ENCODE measurements at places on chromosomes 2 and 18.

GRCh38 chr2:9535177-9535576 lies 20.5 kb downstream of the ADAM17 start:
- DNase-seq: no peak

DNA sequence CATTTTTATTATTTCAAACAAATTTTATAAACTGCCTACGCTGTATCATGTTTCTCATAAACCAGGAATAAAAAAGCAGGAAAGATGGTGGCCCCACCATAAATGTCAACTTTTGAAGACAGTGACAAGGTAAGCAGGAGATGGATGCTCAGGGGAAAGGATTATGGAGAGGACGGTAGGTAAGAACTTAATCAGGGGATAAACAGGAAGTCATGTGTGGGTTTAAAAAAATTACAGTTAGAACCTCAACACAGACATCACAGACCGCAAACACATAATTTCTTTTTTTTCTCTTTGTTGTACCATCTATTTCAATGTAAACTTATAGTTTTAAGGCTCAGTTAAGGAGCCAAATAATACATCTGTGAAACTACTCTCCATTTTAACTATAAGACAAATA lies 575.2 kb upstream of the SLC8A1 start:
- DNase-seq: no peak

- DNase-seq: no peak
Observed at GRCh38 chr18:73826098-73826497, 321.5 kb downstream of the FBXO15 start.

DNA sequence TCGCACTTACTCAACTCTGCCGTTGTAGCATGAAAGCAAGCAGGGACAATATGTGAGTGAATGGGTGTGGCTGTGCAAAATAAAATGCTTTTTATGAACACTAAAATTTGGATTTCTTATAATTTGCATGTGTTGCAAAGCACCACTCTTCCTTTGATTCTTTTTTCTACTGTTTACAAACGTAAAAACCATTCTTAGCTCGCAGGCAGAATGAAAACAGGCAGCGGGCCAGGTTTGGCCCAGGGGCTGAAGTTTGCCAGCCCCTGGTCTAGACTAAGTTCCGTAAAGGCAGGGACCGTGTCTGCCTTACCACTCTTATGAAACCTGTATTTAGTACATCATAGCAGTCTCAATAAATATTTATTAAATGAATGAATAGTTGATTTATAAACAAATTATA lies 83.7 kb upstream of the SPATS2L start:
- DNase-seq: no peak

DNA sequence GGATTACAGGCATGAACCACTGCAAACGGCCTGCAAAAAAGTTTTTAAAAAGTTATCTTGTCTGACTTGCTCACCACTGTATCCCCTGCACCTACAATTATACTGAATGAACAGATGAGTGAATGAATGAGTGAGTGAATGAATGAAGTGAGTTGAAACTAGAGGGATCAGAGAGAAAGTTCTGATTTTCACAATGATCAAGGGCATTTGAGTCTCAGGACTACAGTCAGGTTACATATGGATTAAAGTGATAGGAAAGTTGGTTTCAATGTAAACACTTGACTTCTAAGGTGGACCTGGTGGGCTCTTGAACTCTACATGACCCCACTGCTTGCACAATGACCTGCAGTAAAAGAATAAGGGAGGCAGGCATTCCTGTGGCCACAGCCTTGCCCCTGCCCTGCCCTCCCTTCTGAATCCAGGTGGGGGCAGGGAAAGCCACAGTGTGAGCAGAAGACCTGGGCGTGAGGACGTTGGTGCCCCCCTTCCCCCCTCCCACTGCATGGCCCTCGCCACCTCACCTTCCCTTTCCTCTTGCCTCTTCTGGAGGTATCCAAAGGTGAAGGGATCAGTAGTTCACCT lies 10.7 kb downstream of the C2orf80 start:
- DNase-seq: no peak

DNA sequence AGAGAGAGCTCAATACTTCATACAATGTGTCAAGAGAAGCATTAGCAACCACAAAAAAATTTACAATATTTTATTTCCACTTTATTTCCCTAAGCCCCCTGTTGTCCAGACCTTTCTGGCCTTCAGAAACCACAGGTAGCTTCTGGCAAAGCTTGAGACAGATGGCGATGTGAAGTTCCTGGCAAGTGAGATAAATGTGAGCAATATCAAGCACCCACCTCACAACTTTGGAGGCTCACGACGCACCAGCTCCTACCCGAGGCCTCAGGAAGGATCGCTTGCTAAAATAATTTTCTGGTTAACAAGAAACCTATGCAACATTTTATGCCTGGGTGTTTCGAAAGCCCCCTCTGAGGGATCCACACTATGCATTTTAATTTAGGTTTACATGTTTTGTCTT lies 158.1 kb upstream of the CHAC2 start:
- DNase-seq: no peak

GRCh38 chr18:35174745-35175144 lies 66.1 kb upstream of the ZNF397 start:
- no peak for DNase-seq

- DNase-seq: no peak
Observed at GRCh38 chr2:217710211-217710765, 292.5 kb downstream of the TNS1 start.

GRCh38 chr2:241882091-241882625 lies 12.6 kb downstream of the RTP5 start:
- DNase-seq: no peak

GRCh38 chr2:227095346-227095745 lies 68.7 kb downstream of the COL4A4 start:
- no peak for DNase-seq

DNA sequence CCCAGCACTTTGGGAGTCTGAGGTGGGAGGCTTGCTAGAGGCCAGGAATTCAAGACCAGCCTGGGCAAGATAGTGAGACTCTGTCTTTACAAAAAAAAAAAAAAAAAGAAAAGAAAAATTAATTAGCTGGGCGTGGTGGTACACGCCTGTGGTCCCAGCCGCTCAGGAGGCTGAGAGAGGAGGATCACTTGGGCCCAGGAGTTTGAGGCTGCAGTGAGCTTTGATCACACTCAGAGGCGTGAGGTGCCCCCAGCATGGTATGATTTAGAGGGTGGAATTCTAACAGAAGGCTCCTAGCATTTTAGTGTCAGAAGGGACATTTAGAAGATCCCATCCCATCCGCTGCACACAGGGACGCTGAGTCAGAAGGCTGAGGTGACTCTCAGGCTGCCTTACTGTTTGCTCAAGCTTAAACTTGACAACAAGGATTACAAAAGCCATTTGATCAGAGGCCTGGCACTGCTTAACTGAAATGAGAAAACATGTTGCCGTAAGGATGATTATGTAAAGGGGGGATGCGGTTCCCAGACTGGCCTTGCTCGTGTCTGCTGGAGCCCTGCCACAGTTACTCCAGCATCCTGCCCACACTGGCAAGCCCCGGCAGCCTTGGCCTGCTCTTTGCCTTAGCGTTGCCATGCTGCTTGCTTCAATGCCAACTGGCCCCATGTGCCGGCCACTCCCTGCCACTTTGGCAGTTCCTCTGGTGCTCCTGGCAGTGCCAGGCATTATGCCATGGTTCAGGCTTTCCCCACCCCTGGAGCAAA lies 45.6 kb upstream of the SLC1A4 start:
- no peak for DNase-seq

DNA sequence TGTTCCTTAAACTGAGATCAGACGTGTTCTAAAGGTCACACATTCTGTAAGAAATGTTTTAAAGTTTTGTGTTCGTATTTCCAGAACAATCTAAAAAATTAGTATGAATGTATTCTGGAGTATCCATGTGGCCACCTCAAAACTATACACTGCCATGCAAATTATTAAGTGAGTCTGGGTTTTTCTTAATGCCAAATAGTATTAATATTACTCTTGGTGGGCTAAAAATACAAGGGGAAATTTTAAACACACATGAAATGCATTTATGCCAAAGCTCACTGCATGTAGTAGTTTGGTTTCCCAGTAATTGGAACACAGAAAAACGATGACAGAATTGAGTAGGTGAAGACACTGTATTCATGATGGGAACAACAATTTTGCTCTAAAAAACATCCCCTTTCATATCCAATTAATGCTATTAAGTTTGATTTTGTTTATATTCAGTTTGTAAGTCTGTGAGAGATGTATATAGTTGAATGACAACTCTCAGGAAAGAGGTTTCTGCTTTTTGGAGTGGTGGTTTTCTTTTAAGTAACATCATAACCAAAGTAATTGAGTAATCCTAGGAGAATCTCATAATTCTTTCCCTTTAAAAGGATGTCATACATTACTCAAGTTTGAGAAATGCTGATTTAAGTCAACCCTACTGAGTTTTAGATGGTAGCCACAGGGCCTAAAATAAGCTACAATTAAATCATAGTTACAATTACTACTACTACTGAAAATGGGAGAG lies 75.7 kb upstream of the CDCA7 start:
- DNase-seq: no peak

GRCh38 chr2:65566617-65567016 lies 134.2 kb upstream of the SPRED2 start:
- DNase-seq: no peak

DNA sequence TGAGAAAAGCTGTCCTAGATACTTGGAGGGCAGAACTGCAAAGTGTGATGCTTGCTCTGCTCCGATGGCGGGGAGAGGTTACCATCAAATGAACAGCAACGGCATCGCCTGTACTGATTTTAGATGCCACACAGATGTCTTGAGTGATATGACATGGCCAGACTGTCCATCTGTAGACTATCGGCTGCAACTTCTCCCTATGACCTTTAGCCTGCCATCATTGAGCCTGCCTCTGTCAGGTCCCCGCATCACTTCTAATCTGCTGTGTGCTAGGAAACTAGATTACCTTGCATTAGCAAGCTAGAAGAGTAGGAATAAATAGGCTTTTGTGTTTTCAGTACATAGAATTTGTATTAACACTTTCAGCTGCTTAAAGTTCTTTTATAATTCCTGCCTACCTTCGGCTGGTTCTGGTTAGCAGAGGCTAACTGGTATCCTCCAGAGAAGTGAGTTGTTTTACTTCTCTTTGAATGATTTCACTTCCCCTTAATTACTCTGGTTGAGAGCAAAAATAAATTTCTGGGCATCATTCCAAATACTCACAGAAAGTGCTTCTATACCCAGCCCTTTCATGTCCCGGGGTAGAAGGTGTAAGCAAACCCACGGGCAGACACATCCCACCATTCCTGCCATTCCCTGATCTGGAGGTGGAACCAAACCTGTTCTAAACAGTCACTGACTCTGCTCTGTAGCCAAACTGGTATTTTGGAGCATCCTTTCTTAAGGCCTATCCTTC lies 24.0 kb downstream of the GAREM2 start:
- no peak for DNase-seq

- no peak for DNase-seq
Observed at GRCh38 chr18:9648431-9649163, 34.2 kb upstream of the PPP4R1 start.

GRCh38 chr2:210224941-210225672 lies at the start of gene ACADL:
TSS of gene ACADL (minus strand) at chr2:210225447. CDS start at chr2:210225263, 184 bp downstream.
- DNase-seq: no peak

DNA sequence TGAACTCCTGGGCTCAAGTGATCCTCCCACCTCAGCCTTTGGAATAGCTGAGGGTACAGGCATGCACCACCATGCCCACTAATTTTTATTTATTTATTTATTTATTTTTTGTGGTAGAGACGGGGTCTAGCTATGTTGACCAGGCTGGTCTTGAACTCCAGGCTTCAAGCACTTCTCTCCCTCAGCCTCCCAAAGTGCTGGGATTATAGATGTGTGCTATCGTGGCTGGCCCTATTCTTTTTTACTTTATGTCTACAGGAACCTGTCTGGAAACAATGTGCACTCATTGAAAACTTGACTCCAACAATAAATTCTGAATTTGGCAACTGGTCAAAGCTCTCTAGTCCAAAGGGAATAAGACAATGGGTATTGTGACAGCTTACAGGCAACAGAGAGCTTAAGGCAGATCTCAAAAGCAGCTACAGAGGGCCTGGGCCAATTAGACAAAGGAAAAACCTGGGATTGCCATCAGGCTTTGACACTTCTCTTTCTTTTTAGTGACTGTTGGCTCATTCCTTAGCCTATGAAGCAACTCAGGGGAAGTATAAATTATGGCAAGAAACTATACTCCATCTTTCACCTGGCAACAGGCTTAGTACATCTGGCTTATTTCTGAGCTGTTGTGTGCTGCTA lies 55.1 kb upstream of the RAPGEF4 start:
- no peak for DNase-seq

GRCh38 chr18:10524507-10525370 lies 1.1 kb upstream of the NAPG start:
- no peak for DNase-seq

DNA sequence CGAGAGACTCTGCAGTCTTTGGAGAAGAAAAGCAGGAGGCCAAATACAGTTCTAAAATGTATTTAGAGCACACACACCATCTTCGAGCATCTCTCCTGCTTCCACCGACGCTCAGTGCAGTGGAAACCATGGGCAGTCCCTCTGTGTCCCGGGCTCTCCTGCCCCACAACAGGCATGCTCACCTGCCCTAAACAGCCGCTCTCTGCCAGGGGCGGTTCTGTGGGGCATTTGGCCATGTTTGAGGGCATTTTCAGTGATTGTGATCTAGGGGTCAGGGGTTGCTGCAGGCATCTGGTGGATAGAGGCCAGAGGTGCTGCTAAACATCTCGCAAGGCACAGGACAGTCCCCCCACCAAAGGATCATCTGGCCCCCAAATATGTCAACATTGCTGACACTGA lies 55.8 kb downstream of the EMX1 start:
- DNase-seq: no peak

All from right renal cortex interstitium (tissue), 3 donors.